ENCODE measurements at places on chromosomes 7 and 10. TPM values are rescaled to one million over a fixed set of nuclear protein-coding genes. Genes with fewer than 3 reads are reported as not detected.
A peak's percentile ranks its signal among the peaks of the same experiment; 100 is the strongest.

ADAMTS14 gene
- 0.96 TPM for total RNA-seq

RP9 gene
- total RNA-seq = 10.6 TPM

LRRC4 gene
- total RNA-seq = 1.2 TPM

PTER gene
- 16.8 TPM for total RNA-seq

DNA sequence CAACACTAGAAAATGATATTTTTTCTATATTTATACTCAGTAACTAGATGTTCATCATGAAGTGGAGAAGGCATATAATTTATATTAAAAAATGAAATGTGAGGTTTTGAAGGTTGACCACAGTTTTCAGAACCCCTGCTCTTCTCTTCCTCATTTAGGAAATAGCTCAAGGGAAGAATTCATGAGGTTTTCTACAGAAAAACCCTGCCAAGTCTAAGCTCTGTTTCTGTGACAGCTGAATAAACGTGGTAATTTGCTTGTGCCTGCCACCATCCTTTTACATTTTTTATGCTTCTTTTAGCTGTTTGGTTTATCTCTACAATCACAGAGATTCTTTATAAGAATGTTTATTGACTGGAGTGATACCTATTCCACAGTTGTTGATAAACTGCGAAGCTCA is 630.3 kb upstream of the POT1 start:
- DNase-seq = no peak

DNA sequence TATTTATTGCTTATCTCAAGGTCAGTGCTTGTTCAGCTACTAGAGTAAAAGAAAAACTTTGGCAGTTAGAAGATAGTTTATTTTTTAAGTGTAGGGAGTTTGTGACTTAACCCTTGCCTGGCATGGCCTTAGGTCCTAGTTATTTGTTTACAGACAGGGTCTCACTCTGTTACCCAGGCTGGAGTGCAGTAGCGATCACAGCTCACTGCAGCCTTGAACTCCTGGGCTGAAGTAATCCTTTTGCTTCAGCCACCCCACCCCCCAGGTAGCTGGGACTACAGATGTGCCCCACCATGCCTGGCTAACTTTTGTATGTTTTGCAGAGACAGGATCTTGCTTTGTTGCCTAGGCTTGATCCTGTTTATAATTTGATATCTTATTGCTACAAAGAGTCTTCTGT is 4.2 kb downstream of the ANLN start:
- no peak for DNase-seq

DNA sequence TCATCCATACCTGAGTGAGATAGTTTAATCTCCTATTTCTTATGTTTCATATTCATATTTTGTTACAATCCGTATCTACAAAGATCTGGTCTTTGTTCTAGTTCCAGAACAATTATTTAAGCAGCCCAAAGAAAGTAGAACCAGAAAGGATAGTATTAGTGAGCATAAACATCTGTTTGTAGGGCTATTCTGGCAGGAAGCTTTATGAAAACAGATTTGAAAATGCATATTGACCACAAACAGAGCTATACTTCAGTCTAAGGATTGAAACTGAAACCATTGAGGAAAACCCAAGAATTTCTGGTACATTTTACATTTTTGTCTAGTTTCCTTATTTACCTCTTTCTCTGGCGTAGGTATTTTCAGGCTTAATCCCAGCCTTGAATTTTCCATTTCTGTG is 28.1 kb downstream of the LRGUK start:
- no peak for DNase-seq

DNA sequence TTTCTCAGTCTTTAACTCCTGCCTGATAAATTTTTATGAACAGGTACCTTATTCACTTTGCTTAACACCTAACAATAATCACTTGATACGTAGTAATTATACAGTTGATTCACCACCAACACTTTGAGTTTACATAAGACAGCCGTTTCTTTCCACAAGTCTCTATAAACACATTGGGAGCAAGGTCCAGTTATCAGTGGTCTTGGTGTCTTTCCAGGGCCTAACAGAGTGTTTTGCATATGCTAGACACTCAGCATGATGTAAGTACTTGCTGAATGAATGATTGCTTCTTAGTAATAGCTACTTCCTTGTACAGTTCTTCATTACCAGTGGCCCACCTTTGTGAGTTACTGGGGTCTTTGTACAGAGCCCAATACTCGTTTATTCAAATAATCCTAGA is 6.4 kb downstream of the CLDN12 start:
- peak; percentile 18 for DNase-seq

DNA sequence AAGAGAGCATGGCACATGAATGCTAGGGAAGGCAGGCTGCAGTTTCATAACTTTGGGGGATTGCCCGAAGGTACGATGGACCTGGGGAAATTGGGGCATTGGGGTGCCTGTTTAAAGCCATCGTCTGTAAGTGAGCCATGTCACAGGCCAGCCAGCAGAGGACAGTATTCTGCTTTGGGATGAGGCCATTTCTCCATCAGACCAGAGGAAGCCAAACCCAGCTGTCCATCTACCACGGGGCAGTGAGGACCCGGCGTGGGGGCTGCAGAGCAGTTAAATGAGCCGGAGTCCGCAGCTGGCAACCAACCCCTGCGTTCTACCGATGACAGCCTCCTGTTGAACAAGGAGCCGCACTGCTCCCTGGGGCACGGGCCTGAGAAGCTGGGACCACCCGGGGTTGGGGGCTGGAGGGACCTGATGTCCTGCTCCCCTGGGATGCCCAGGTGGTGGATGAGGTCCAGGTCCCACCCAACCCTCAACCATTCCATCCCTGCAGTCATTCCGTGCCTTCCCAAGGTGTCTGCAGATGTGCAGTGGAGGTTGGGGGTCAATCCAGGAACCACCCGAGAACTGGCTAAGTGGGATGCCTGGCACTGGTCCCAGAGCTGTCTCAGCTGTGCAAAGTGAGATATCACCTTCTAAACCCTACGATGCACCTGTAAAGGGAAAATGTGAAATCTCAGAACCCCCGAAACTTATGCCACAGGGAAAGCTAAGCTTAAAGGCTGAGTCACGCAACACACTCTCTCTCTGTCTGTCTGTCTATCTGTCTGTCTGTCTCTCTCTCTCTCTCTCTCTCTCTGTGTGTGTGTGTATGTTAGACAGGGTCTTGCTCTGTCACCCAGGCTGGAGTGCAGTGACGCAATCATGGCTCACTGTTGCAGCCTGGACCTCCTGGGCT is 12.1 kb upstream of the RHBDD2 start:
- DNase-seq = peak; percentile 54

DNA sequence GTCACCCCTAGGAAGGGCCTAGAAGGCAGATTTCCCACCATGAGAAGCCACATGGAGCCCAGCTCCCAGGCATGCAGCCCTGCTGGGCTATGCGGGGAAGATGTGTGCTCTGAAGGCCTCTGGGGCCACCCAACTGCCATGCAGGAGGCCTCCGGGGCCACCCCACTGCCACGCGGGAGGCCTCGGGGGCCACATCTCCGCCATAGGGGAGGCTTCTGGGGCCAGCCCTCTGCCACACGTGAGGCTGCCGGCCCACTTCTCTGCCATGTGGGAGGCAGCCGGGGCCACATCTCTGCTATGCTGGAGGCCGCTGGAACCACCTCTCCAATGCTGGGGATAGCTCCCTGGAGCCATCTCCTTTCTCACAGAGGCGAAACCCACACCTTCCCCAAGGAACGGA is 451.8 kb downstream of the DNAJB6 start:
- no peak for DNase-seq

DNA sequence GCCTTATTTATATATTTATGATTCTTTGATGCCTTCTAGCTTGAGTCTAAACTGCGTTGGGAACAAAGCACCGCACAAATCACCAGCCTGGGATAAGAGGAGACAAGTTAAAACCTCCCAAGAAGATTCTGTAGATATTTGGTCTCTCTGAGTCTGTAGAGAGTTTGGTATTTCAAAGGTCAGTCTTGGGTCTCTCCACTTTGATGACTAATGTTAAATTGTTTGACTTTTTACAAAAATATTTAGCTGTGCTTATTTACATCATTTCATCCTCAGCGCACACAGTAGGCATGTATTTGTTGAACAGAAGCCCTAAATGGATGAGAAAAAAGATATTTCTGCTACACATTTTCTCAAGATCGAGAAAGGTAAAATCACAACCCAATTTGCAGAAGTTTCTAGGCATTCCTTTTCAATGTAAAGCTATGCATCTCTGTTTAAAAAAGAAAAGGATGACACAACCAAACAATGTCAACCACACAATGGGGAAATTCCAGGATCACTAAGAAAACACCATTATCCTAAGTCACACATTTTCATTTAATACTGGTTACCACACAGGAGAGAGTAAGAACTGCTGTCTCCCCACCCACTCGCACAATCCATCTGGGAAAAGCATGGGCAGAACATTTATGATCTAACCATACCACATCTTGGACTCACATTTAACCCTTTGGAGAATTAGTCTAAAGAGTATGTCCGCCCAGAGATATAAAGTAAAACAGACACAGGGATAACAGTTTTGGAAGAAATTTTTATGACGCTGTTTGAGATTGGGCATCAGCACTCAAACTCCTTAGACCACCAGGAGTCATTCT is 4.4 kb downstream of the CDK6 start:
- peak; percentile 21 for DNase-seq

DNA sequence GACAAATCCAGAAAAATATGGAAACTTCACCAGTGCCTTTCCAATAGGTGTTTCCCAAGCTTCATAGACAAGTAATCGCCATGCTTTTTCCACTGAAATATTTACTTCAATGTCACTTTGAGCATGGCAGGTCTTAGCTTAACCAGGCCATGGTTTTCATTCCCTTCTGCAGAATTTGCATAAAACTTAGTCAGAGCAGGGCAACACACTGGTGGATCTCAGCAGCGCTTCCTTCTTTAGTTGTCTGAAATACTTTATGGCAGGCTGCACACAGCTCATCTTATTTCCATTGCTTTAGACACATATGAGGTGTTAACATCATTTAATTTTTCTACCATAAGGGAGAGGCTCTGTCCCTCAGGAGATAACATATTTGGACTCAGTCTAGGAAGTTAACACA is 102.9 kb upstream of the AHR start:
- DNase-seq = no peak

DNA sequence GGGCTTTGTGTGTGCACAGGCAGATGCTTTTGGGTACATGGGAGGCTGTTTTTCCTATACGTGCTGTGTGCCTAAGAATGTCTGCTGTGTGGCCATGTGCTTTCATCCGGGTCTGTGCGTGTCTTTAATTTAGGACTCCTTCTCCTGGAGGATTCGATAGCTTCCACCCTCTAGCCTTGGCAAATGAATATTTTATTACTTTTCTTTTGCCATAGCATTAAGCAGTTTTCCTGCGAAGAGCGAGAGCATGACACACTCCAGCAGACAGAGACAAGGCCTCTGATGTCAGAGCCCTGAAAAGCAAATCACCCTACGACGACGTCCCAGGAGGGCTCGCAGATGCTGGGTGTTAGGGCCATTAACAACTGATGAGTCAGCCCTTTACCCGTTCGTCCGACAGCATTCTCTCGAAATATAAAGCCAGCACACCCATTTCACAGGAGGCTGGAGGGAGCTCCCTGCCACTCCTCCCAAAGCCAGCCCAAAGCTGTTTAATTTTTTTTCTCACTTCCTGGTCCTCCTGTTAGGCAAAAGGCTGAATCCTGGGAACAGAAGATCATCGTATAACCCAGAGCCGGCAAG is 311.3 kb upstream of the ZMIZ1 start:
- DNase-seq = no peak

GRCh38 chr7:128941323-128941890 is 3.7 kb downstream of the IRF5 start:
- no peak for DNase-seq

- peak; percentile 25 for DNase-seq
Measured at GRCh38 chr7:150631866-150632864, at the start of gene GIMAP6. GIMAP6 (minus strand) TSS chr7:150632385; CDS start chr7:150630142, 2,243 bp downstream.

All from transverse colon (tissue), 4 donors.